ENCODE measurements at places on chromosomes 7 and 10.

DNA sequence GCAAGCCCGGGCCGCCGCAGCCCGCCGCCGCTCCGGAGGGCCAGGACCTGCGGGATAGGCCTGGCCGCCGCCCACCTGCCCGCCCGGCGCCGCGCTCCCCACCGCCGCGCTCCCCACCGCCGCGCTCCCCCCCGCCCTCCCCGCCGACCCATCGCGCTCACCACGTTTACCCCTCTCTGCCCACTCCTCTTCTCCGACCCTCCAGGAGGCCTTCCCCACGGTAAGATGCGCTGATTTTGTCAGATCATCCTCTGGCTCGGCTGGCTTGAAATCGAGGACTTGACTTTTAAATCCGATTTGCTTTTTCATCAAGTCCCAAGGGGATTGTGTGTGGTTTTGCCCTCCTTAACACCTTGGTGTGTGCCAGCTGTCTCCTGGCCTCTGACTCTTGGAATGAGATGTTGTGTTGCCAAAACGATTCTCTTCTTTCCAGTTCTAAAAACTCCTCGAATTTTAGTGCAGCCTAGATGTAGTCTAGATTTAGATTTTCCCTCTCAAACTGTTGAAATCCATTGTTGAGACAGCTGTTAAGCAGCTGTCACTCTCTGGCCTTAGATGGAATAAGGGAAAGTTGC lies 738 bp downstream of the POM121 start:
- no peak for DNase-seq

- no peak for DNase-seq
Measured at GRCh38 chr10:51233337-51234100, 159.2 kb downstream of the PRKG1 start.

DNA sequence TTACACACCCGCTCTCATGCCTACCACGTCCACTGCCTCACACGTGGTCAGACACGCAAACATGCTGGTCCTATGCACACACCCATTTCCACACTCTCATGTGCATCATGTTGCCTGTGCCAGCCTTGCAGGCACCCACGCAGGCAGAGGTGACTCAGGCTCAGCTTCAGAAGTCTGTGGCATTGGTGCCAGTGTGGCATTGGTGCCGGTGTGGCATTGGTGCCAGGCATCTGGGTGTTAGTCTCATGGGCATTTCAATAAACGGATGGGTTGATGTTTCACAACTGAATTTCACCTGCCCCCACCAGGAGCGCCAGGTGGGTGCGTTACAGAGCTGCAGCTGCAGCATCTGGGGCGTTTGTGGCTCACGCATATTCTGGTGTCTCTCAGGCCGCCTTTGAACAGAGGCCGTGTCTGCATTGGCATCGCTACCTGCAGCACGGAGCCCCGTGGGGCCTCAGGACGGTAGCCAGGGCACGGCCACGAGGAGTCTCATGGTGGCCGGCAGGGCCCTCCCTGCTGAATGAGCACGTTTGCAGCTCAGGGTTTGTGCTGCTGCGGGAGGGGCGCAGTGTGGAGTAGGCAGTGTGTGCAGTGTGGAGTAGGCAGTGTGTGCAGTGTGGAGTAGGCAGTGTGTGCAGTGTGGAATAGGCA lies 24.7 kb downstream of the KNDC1 start:
- DNase-seq, result no peak

- DNase-seq, result no peak
Measured at GRCh38 chr10:18397906-18398305, 253.5 kb downstream of the NSUN6 start.

- DNase-seq, result peak; percentile 66
Measured at GRCh38 chr10:59240582-59241183, 64.2 kb downstream of the PHYHIPL start.

DNA sequence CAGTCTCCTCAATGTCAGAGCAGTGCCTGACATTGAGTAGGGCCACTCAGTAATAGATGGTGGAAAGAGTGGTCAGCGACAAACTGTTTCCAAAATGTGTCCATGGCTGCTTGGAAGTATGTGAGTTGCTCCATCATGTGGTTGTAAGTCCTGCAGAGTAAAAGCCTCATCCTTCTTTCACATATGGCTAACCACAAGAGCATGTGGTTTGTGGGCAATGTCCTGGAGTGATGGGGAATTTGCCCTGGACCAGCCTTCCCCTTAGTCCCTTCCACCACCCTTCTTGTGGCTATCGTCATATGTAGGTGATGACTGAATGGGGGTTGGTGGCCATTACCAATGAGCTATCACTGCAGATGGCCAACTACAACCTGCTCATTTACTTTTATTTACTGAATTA lies 33.0 kb upstream of the PLXNA4 start:
- no peak for DNase-seq

DNA sequence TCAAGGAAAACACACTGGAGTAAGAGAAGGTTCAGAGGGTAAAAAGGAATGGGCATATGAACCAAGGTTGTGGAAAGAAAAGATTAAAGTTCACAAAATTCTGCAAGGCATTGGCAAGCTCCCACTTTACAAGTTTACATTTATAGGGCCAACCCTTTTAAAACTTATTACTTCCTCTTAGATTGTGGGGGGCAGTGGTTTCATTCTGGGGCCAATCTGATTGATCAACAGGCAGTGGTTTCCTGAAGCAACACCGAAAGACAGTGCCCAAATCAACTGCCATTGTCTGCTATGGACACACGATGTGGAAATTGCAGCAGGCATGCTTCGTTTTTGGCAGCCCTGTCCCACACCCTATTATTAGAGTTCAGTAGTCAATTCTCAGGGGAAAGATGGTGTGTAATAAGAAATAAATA lies 154.0 kb downstream of the SGMS1 start:
- DNase-seq, result no peak

GRCh38 chr7:2542916-2543871 lies 12.1 kb downstream of the BRAT1 start:
- no peak for DNase-seq

- DNase-seq, result no peak
Measured at GRCh38 chr10:96338279-96338925, 20.4 kb downstream of the OPALIN start.

DNA sequence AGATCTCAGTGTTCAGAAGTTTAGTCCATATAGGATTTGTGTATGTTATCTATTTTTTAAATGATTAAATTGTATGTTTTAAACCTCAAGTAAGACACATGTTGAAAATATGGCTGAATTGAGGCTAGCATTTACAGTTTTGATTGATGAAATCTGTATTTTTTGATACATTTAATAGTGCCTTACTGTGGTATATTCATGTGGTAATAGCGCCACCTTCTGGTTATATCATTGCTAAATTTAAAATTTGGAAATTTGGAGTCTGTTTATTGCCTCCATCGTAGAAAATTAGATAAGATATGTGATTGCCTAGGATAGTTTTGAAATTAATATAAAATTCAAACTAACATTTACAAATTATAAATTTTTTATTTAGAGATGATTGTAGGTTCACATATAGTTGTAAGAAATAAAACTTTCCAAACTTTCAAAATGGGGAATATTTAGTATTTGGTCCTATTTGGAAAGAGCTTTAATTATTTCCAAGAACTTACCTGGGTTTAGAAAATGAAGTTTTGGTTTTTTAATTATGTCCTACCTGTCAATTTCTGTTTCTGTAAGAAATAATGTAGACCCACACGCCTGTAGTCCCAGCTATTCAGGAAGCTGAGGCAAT lies 19.1 kb upstream of the ARMS2 start:
- peak; percentile 68 for DNase-seq

DNA sequence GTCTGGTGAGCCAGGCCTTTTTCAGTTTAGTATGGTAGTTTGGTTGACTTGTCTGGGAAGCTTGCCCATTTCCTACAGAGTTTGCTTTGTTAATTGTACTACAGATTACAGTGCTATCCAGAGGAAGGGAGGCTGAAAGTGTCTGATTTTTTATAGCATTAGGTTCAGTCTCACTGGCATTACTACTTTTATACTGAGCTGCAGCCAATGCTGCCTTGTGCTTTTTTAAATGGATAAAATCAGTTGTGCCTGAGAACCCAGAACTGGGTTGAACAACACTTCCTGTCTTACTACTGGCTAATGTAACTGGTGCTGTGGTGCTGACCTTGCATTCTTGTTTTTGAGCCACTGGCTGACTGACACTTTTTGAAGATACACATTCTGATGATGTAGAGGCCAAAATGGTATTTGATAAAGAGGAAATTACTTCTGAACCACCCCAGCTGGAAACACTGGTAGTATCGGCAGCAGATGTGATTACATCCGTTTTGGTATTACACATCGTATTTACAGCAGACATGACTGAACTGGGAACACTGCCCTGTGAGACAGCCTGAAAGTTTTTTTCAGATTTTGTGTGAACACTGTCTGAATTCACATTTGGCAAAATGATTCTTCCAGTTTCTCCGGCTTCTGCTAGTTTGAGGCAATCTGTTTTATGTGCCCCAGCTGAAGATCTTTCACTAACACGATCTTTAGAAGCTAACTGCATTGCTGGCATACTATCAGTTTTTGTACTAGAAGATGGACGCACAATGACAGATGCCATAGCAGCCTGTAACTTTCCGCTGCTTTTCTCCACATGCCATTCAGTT lies 74.1 kb downstream of the NRBF2 start:
- DNase-seq, result no peak

GRCh38 chr7:92612501-92612900 lies 22.3 kb upstream of the FAM133B start:
- DNase-seq, result no peak

DNA sequence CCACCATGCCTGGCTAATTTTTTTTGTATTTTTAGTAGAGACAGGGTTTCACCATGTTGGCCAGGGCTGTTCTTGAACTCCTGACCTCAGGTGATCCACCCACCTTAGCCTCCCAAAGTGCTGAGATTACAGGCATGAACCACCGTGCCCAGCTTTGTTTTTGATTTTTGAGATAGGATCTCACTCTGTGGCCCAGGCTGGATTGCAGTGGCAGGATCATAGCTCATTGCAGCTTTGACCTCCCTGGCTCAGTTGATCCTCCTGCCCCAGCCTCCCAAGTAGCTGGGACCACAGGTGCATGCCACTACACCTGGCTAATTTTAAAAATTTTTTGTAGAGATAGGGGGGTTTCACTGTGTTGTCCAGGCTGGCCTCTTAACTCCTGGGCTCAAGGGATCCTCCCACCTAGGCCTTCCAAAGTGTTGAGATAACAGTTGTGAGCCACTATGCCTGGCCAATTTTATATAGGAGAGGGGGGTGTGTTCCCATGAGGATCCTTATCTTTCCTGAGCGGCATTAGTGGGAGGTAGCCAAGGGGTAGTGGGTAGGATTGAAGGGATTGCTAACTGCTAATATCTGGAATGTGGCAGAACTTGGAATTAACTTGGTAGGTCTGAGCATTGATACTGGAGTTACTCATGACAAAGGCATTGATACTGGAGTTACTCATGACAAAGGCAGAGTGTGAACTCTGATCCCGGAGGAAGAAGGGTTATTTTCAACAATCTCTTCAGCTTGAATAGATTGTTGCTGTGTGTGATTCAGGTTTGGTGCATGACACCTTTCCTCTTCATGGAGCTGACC lies 1.0 kb upstream of the NOLC1 start:
- no peak for DNase-seq

DNA sequence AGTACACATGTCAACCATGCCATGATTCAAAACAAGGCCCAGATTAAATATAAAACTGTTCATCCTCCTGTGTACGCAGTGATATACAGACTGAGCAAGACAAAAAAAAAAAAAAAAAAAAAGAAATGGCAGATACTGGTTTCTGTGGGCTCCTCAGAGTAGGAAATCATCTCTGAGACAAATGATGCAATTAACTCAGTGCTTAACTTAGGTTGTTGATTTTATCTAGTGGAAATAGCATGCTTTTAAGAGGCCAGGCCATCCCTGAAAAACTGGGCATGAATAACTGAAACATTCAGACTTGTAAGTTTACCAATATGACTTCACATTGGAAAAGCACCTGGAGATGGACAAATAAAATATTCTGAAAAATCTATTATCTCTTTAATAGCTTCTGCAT lies 69.0 kb downstream of the DKK1 start:
- no peak for DNase-seq

DNA sequence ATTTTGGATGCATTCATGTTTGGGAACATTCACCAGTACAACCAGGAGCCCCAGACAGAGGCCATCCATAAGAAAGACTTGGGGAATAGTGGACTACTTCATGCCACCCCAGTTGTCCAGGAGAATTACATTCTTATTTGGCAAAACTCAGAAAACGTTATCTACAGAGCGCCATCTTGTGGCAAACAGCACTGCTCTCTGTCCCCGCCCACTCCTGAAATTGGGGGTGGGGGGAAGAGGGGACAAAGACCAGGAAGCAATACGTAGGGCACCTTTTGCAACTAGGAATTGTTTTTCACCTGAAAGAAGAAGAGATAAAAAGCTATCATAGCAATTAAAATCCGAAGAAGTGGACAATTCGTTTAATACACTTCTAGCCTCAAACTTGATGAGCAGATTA lies 134.6 kb upstream of the MGMT start:
- DNase-seq, result peak; percentile 90

GRCh38 chr10:104993085-104993484 lies 352.0 kb downstream of the SORCS3 start:
- no peak for DNase-seq

DNA sequence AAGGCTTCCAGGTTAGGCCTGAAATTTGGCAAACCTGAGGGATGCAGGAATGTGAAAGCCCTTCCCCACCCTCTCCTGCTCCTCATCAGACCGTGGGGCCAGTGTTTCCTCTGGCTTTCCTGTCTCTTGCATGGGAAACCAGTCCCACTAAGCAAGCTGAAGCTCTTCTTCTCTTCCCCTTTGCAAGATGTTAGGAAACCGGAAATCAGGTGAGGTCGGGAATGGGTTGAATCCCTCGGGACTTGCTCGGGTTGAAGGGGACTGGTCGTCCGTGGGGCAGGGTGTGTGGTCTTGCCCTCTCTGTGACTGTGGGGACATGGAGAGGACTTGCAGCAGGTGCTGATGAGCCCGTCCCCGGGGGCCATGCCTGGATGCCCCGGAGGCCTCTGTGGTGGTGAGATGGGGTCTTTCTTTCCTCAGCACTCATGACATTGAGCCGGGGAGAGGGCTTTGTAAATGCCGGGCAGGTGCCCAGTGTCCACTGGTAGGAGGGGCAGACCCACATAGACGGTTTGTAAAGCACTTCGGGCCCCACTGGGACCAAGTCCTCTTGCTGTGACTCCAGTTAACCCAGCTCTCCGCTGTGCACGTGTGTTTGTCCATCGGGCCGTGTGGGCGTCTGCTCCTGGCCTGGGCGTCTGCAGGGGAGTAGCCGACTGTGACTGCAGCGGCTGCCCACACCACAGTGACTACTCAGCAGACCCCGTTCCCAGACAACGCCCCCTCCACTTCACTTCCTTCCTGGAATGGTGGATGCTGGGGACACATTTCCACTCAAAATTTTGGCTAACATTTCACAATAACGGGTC lies 373.9 kb downstream of the GLRX3 start:
- DNase-seq, result no peak

- DNase-seq, result no peak
Measured at GRCh38 chr7:94382132-94382531, 12.6 kb upstream of the COL1A2 start.

GRCh38 chr10:108597031-108597430 lies 1326.3 kb downstream of the XPNPEP1 start:
- no peak for DNase-seq

GRCh38 chr7:140982508-140982907 lies 32.2 kb downstream of the MRPS33 start:
- DNase-seq, result no peak

DNA sequence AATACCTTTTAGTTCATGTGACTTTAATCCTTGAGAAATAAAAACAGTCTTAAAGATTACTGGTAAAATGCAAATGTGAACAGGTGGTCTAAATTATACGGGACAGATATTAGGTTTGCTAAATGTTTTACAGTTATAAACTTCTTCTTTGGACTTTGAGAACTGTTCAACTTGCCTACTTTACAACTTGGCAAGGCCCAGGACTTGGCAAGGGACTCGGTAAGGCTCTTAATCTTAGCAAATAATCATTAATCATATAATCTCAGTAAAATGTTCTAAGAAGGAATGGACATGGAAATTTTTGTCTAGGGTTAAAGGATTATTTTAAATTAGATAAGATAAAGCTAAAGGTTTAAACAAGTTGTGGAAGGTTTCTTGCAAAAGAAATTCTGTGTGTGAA lies 4.8 kb upstream of the UBE2D4 start:
- DNase-seq, result no peak
